Endothelial cell (in vitro differentiated cells): ENCODE measurements at places on chromosomes 7 and 10.

GRCh38 chr10:33743429-33743857 lies 409.0 kb upstream of the NRP1 start:
- no peak for DNase-seq

DNA sequence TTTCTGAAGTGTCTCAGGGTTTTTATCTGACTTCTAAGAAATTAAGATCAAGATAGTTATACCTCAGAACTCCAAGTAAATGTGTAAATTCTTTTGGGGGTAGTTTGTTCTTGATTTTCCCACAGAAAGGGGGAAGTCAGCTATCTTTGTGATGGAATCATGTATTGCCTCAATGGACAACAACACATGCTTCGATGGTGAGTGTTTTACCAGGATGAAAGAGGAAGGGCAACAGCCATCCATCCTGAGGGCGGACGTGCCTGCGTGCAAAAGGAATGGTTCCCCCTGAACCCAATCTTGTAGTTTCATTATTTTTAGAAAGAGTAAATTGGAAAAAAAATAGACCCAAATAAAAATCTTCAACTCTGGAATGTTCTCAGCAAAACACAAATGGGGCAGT lies 67.2 kb upstream of the ZPBP start:
- DNase-seq = no peak

DNA sequence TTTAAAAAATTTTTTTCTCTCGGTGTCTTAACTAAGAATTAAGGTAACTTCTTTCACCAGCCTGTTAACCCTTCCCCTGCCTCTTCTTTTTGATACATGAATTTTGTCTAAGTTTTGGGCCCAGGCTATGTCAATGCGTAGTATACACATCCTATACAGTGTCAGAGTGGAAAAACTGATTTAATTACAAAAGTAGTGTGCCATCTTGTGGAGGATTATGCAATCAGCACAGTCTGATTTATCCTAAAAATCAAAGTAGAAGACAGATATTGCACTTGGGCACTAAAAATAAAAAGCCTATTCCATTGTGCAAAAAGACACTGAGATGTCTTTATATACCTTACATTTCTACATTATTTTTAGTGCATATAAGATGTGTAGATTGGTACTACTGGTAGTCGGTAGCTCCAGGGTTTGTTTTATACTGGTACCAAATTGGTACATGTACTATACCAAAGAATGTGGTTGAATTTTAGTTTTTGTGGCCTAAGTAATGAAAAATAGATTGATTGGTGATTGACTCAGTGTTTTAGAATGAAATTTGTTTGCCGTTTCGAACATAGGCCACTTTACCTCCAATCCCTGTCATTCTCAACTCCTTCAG lies 96.6 kb downstream of the MKLN1 start:
- no peak for DNase-seq

GRCh38 chr7:5212633-5213285 lies 22.7 kb downstream of the WIPI2 start:
- DNase-seq = no peak

DNA sequence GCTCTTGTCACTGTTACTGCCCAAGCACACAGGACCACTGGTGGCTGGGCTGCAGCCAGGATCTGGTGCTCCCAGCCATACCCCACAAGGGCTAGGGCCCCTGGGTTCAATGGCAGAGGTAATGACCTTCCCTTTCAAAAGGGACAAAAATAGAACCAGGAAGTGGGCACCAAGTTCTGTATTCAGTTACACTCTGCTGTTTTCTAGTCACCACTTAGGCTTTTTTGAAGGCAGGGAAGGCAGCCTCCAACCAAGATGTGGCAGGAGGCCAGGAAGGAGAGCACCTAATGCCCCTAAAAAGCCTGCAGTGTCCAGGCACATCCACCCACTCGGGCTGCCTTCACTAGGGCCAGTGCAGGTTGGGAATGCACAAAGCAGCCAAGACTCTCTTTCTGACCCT lies 47.8 kb downstream of the NOD1 start:
- DNase-seq = no peak

GRCh38 chr10:124612611-124613498 lies 131.3 kb downstream of the FAM53B start:
- no peak for DNase-seq

DNA sequence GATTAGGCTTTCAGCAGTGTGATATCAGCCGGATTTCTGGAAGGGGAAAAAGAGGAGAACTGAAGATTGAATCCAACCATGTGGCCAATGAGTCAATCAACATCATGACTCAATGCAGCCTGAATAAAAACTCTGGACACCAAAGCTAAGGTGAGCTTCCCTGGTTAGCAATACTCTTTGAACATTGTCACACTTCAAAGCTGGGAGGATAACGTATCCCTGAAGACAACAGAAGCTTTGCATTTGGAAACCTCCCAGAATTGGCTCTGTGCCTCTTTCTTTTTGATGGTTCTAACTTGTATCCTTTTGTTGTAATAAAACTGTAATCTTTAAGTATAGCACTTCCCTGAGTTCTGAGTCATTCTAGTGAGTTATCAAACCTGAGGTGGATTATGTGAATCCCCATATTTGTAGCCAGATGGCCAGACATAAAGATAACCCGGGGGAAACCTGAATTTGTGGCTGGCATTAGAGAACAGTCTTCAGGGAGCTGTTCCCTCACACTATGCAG lies 284.4 kb downstream of the IPMK start:
- DNase-seq = no peak

- no peak for DNase-seq
Observed at GRCh38 chr10:51675088-51675487, 24.3 kb downstream of the CSTF2T start.

- no peak for DNase-seq
Observed at GRCh38 chr10:127934383-127934782, 27.5 kb downstream of the PTPRE start.

DNA sequence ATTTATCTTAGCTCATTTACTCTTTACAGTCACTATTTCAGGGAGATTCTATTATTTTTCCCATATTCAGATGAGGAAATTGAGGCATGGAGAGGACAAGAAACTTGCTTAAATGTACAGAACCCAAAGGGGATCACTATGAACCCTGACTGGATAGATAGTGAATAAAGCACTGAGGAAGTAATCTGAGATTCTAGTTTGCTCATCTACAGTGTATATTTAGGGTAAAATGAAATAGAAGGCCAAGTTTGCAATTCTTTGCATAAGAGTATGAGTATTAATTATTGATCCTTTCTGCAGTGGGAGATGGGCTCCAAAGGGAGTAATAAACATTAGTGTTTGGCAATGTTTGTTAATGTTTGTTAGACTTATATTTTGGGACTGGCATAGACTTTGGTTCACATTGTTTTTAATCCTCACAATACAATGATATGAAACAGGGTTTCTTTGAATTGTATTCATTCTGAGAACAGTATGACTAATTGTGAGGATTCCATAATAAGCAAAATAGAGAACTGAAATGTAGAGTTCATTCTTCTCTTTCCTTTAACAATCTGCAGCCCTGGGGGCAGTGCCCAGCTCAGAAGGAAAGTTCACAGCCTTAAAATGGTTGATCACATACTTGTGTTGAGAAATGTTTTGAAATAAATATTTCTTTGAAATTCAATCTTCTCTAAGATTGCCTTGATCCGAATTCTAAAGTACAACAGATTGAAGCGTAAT lies 131.0 kb upstream of the ZNF804B start:
- DNase-seq = no peak

DNA sequence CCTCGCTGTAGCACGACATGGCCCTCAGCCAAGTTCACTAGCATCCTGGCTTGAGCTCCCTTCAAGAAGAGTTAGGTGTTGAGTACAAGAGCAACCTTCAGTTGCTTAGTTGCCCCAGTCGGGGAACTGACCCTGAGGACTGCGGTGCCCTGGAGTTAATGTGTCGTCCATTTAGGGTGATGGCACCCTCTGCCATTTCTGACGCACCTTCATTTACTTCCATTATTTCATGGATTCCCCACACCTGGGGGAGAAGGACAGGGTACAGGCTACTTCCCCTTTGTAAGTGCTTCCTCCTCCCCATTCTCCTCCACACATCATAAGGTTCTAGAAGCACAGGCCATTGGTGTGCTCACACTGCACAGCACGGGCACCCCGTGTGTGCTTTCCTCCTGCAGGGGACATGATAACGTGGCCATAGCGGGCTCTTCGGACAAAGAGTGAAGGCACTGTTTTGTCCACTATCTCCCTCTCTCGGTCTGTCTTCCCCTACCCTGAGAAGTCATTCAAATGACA lies 1.8 kb downstream of the ALOX5 start:
- DNase-seq = no peak

DNA sequence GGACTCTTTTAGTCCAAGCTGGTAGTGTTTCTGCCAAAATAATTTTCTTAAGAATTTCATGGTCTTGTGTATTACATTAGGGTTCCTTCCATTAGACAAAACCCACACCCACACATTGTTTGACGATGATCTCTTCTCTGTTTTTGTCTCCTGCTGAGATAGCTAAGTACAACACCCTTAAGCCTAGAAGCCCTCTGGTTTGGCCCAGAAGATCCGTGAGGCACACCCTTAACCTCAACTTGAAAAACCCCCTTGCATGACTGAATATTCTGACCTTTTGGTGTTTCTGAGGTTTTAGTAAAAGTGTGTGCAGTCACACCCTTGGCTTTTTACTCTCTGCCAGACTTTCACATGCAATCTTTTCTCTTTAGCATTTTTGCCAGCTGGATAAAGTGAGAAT lies 29.3 kb upstream of the ERCC6 start:
- no peak for DNase-seq

DNA sequence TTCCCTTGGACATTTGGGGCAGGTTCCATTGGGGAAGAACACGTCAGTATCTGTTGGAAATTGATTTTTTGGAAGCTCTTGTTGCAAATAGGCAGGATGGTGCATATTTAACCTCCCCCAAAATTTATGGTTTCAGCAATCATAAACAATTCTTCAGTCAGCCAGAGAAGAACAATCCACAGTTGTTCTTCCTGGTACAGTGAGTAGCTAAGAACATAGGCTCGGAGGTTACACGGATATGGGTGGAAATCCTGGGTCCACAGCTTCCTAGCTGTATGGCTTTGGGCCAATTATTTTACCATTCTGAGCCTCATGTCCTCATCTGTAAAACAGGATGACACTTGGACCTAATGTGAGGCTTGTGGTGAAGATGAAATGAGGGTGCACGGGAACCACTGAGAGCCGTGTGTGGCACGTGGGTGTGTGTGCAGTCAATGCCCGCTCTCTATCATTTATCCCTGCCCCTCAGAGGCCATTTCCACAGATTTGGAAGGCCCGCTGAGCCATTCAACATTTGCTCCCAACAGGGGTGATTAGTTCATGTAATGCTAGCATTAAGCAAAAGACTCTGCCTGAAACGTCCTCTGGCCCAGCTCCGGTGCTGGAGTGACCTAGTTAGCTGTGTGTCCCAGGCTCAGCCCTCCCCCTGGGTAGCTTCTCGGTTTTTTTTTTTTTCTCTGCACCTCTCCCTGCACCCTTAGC lies 9.7 kb downstream of the CAMK1D start:
- DNase-seq = no peak

DNA sequence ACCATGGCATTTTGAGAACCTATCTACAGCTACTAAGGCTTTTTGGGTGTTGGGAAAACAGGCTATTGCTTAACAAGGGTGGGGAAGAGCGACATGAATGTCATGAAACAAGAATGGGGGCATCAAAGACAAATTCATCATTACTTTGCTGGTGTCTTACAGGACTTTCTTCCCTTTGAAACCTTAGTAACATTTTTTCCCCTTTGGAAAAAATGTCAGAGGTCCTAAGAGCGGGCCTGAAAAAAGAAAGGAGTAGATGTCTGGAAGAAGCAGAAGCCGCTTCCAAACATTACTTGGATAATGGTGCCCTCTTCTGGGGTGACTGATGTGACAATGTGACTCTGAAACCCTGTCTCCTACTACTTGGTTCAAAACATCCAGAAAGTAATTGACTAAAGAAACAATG lies 3.8 kb upstream of the DDX50 start:
- peak; percentile 67 for DNase-seq

- no peak for DNase-seq
Observed at GRCh38 chr10:133474027-133474426, 20.3 kb downstream of the SCART1 start.

GRCh38 chr10:70186571-70186970 lies 16.3 kb upstream of the SAR1A start:
- DNase-seq = no peak

- no peak for DNase-seq
Observed at GRCh38 chr10:101601541-101601940, 13.4 kb downstream of the DPCD start.

GRCh38 chr7:26090927-26091519 lies 61.0 kb upstream of the NFE2L3 start:
- DNase-seq = no peak
